ENCODE measurements at places on chromosomes 6 and 20.

DNA sequence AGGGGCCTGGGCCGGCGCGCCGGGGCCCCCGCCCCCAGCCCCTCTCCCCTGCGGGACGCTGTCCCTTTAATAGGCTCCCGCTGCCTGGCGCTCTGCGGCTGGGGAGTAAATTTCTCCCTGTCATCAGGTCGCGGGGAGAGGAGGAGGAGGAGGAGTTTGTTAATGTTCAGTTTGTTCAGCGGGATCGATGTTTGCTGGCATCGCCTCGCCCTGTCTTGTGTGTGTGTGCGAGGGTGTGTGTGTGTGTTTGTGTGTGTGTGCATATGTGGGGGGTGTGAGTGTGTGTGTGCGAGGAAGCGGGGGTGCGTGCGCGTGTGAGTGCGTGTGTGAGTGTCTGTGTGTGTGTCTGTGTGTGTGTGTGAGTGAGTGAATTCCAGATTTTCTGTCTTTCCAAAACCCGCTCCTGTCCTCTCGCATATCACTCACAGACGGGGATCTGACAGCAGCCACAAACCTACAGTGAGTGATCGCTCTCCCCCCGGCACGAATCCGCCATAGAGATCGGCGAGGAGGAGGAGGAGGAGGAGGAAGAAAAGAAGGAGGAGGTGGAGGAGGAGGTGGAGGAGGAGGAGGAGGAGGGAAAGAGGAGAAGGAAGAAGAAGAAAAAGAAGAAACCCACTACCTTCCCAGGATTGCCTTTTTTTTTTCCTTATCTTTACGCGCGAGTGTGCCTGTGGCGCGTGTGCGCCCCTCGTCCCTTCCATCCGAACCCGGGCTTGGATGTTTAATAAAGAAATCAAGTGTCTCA lies at the start of gene TSHZ2:
TSHZ2 (plus strand) TSS at position 169 of the 748 bp plus-strand sequence. CDS start 936 bp downstream, outside the sequence.
- DNase-seq = peak; percentile 89

- peak; percentile 47 for DNase-seq
Observed at GRCh38 chr6:87333591-87334181, 4.6 kb upstream of the GJB7 start.

- no peak for DNase-seq
Observed at GRCh38 chr6:151436300-151436699, 15.6 kb downstream of the RMND1 start.

DNA sequence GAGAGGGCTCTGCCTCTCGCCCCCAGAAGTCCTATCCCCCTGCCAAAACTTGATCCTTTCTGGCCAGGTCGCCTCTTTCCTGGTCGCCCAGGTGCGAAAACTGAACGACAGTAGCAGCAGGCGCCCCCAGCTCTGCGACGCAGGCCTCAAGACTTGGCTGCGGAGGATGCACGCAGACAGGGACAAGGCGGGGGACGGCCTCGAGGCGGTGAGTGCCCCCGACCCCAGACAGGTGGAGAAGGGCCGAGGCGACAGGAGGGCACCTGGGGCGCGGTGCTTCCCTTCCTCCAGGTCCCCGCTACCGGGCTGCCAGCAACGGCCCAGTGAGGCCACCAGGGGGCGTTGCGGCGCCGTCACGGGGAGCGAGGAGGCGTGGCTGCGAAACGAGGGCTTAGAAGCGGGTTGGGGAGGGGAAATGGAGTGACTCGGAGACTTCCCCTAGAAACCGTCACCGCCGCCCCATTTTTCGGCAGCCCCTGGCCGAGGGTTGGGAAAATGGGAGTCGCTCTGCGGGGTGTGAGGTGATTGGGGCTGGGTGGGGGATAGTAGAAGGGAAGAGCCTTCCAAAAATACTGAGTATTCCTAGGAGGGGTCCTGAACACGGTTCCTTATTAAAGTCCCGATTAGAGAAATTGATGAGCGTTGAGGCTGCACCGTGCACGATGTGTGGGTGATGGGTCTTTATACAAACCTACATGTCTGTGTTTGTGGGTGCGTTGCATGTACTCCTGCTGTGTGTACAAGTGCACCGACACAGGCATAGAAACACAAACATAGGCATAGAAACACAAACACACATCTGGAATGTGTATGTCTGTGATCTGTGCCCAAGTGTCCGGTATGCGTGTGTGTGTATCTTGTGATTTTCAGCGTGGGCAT lies 44.6 kb downstream of the ARHGAP40 start:
- peak; percentile 58 for DNase-seq

- DNase-seq = no peak
Observed at GRCh38 chr20:32484225-32484957, 100.7 kb downstream of the NOL4L start.

DNA sequence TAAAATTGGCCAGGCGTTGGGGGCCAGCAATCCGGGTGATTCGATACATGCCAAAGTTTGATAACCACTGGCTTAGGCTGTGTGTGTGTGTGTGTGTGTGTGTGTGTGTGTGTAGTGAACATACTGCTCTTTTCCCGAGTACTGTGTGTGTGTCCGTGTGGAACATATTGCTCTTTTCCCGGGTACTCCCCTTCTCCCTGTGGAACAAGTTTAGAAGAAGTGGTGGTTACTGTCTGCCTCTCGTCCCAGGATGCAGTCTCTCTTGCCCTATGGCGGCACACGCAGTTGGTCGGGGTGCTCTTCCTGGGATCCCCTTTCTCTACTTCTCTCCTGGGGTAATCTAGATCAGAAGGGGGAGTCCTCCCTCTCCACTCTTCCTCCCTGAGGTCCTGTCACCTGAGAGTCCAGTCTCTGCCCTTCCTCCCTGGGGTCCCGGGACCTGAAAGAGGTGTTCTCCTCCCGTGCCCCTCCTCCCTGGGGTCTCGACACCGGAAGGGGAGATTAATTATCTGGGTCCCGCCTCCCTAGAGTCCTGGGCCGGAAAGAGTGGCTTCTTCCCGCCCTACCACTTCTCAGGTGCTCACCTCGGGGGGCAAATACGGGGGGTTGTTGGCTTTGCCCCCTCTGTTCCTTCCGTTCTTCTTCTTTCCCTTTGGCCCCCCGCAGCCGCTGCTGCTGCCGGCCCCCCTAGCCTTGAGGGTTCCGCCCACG lies 516 bp downstream of the GTPBP2 start:
- DNase-seq = peak; percentile 62

GRCh38 chr20:49483018-49483695 lies 689 bp upstream of the KCNB1 start:
- no peak for DNase-seq

GRCh38 chr20:57126481-57127092 lies 139.9 kb downstream of the BMP7 start:
- no peak for DNase-seq

DNA sequence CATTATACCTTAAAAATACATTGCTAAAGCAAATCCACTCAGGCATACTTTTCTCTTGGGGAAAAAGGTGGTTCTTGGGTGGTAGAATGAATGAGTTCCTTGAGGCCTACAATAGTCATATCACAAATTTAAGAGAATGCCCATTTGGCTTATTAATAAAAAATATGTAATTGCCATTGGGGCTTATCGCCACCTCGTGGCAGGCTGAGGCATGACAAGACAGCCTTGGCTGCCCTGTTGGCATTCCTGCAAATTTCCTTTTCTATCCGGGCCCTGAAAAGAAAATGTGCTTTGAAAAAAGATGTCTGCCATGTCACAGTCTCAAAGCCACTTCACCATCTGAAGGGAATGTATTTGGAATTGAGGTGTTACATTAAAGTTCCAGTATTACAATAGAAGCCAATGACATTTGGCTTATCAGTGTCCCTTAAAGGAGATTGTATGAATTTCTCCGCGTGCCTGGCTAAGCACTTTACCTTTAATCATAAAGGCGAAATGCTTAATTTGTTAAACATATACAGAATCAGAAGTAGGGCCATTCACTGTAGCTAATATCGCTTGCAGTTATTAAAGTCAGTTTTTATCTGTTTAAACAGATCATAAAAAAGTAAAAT lies 188.3 kb upstream of the ZFP64 start:
- DNase-seq = peak; percentile 38

DNA sequence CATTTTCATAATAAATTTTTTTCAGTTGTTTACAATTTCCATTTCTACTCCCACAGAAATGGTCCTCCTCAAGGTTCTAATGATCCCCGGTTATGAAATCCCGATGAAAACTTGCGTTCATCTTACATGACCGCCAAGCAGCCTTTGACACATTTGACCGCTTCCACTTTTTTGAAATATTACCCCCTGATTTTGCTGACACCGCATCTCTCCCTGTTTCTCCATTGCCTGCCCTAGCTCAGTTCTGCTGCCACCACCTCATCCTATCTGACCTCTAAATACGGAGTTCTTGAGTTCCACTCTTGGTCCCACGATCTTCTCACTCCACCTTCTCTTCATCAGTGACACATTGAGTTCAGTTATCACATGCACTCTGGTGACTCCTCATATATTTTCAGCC lies 74.1 kb downstream of the SLC35B3 start:
- no peak for DNase-seq

DNA sequence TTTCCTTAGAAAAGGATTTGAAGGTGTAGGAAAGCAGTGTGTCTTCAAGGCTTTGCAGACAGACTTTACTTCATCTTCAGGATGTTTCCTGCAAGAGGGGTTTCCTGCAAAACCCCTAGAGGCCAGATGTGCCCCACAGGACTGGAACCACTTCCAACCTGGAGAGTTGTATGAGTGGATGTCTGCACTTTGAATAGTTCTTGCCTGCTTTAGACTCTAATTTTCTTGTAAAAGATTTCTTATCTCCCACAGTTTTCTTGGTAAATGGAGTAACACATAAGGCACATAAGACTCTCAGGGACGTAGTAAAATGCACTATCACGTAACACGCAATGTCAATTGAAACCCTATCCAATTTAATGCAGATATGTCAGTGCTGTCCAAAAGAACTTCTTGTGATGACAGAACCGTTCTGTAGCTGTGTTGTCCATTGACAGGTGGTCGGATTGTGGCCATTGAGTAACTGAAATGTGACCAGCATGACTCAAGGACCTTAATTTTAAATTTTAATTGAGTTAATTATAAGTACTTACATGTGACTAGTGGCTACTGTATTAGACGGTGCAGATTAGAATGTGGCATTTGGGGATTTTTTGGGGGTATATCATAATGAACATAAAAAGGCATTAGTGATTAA lies 118.7 kb downstream of the JARID2 start:
- DNase-seq = no peak
